ENCODE measurements at places on chromosomes 13 and 19.

DNA sequence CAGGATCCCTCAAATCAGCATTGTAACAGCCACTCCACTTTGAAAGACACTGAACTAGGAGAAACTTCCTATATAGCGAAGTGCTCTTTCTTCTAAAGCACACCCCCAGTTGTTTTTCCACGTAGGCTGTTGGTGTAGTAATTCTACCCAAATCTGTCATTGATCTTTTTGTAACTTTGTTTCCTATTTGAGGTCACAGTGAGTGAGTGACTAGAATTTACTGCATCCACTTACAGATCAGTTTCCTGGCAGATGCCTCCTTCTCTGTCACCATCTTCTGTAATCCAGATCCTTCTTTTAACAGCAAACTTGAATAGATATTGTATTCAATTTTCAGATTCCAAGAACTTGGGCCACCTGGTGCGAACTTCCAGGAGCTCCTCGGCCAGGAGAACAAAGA lies 15.3 kb downstream of the ZAR1L start:
- DNase-seq, result no peak

GRCh38 chr13:30816736-30817135 lies 81.4 kb downstream of the ALOX5AP start:
- no peak for DNase-seq

DNA sequence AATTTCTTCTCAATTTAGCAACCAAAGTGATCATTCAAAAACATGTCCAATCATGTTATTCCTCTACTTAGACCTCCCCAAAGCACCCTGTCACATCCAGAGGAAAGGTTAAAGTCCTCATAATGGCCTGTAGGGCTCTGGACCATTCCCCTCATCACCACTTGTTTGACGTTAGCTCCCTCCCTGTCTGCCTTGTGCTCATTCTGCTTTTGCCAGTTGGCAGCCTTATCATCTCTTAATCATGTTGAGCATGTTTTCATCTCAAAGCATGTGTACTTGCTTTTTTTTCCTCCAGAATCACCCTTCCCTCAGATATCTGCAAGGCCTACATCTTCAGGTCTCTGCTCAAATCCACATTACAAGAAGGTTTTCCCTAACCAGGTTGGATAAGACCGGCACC lies 25.9 kb downstream of the UBAC2 start:
- no peak for DNase-seq

DNA sequence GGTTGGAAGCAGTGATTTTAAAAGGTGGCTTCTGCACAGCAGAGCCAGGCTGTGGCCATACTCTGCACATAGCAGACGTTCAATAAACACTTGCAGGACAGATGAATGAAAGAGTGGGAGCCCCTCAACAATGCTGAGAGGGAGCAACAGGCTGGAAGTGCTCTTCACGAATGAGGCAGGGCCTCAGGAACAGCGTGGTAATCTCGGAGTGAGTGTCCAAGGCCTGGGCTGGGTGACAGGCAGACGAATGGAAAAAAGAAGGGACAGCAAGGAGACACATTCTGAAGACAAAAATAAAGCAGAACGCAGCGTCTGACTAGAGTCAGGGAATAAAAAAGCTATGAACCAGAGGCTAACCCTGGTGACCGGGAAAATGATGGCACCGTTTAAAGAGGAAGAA lies 11.1 kb downstream of the GJA3 start:
- no peak for DNase-seq

DNA sequence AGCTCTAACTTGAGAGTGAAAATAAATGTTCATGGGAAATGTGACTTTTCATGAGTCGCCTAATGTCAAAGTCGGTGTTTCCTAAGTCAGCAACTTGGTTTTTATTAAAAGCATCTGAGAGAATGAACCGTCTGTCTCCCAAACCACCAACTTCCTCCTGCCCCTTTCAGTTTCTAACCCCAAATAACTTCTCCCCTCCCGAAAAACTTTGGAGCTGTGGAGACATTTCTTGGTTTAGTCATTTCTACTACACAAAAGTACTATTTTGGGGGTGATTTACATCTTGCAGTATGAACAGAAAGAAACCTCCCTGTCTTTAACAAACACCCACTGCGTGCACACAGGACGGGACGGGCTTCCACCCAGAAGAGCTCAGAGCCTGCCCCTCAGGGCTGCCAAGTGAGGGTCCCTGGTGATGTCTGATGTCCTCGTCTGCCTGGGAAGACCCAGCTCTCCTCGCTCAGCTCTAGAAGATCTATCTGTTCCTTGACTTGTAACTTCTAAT lies 65.0 kb downstream of the RASA3 start:
- no peak for DNase-seq

- DNase-seq, result no peak
These were observed 132.1 kb upstream of the SPACA7 start for GRCh38 chr13:112244061-112244460.

DNA sequence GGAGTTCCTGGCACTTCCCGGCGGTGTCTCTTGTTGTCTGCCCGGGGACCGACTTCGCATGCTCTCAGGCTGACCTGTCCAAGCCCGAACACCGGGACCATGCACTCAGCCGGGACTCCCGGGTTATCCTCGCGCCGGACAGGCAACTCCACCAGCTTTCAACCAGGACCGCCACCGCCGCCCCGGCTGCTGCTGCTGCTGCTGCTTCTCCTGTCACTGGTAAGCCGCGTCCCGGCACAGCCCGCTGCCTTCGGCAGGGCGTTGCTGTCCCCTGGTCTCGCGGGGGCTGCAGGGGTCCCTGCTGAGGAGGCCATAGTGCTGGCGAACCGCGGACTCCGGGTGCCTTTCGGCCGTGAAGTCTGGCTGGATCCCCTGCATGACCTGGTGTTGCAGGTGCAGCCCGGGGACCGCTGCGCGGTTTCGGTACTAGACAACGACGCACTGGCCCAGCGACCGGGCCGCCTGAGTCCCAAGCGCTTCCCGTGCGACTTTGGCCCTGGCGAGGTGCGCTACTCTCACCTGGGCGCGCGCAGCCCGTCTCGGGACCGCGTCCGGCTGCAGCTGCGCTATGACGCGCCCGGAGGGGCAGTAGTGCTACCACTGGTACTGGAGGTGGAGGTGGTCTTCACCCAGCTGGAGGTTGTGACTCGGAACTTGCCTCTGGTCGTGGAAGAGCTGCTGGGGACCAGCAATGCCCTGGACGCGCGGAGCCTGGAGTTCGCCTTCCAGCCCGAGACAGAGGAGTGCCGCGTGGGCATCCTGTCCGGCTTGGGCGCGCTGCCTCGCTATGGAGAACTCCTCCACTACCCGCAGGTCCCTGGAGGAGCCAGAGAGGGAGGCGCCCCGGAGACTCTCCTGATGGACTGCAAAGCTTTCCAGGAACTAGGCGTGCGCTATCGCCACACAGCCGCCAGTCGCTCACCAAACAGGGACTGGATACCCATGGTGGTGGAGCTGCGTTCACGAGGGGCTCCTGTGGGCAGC lies 661 bp downstream of the FREM2 start:
- DNase-seq, result no peak

DNA sequence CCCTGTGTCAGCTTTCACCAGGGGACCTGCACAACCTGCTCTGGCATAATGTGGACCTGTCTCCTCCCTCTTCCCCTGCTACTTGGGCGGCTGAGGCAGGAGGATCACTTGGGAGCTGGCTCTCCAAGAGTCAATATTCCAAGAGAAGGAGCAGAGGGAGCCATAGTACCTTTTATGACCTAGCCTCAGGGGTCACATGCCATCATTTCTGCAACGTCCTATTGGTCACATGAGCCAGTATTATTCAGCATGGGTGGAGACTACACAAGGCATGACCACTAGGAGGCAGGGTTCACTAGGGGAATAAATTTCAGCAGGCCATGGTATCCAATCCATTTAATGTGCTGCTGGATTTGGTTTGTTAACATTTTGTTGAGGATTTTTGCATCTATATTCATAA lies 12.0 kb upstream of the SHFL start:
- no peak for DNase-seq

- DNase-seq, result no peak
These were observed 809 bp downstream of the MISP start for GRCh38 chr19:751501-752341.

- no peak for DNase-seq
These were observed 549.3 kb downstream of the LIG4 start for GRCh38 chr13:107665926-107666458.

GRCh38 chr19:50820549-50821247 lies 2.9 kb downstream of the KLK1 start:
- no peak for DNase-seq

- no peak for DNase-seq
These were observed 22.2 kb downstream of the GPR42 start for GRCh38 chr19:35392742-35393715.

GRCh38 chr13:69496981-69497380 lies 610.6 kb upstream of the ATXN8OS start:
- DNase-seq, result no peak

GRCh38 chr19:6014551-6015135 lies 36.7 kb upstream of the RANBP3 start:
- no peak for DNase-seq

DNA sequence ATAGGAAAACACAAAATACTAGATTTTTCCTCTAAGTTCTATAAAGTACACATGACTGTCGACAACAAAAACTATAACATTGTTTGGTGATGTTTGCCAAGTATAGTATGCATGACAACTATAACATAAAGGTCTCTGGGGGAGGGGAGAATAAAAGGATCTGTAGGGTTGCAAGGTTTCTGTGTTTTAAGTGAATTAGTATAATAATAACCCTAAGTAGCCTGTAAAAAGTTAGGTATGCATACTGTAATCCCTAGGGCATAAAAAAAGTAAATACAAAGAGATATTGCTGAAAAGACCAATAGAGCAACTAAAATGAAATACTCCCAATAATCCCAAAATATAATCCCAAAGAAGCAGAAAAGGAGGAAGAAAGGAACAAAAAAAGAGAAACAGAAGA lies 14.6 kb downstream of the MYCBP2 start:
- no peak for DNase-seq

GRCh38 chr13:66586489-66586888 lies 643.6 kb downstream of the PCDH9 start:
- DNase-seq, result no peak
